D341Med (cell line): ENCODE measurements at places on chromosomes 4 and X.
A peak's percentile ranks its signal among the peaks of the same experiment; 100 is the strongest.

DNA sequence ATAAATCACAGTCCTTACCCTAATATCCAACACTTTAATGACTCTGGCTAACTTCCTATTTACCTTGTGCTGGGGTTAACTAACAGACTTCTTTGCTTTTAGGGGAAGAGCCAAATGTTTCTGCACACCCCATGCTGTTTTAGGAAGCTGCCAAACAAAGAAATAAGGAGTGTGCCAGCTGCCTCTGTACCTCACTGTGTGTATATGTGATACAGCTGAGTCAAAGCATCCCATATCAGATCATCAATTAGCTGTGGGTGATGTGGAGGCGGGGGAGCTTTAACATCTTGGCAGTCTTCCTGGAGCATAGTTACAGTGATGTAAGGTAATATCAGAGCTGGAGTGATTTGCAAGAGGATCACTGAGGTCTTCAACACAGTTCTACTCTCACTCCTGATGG lies 95.4 kb downstream of the COL25A1 start:
- no peak for DNase-seq

DNA sequence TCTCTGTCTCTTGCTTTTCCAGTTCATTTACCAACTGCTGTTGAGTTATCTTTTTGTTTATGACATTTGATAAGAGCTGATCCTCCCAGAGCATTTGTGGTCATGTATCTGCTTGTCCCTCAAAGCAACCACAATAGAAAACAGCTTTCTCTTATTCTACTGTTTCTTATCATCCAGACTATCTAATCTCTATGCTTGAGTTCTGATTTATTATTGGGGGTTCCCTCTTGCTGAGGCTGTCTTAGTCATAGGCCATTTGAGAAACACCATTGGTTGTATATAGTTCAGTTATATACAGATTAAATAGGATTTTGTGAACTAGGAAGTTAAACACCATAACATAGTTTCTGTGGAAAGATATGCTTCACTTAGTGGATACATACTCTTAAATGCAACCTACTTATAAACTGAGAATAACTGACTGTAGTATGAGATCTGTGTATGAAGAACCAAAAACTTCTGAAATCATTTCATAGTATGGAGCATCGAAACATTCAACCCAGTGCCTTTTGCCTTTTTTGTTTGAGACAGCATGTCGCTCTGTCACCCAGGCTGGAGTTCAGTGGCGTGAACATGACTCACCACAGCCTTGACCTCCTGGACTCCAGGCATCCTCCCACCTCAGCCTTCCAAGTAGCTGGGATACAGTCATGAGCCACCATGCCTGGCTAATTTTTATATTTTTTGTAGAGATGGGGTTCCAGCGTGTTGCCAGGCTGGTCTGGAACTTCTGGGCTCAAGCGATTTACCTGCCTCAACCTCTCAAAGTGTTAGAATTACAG lies 75.8 kb downstream of the STIM2 start:
- DNase-seq = no peak

- DNase-seq = no peak
These were observed 333.8 kb upstream of the PCDH7 start for GRCh38 chr4:30386266-30386895.

- DNase-seq = no peak
These were observed 30.3 kb downstream of the SEPSECS start for GRCh38 chr4:25129917-25130316.

DNA sequence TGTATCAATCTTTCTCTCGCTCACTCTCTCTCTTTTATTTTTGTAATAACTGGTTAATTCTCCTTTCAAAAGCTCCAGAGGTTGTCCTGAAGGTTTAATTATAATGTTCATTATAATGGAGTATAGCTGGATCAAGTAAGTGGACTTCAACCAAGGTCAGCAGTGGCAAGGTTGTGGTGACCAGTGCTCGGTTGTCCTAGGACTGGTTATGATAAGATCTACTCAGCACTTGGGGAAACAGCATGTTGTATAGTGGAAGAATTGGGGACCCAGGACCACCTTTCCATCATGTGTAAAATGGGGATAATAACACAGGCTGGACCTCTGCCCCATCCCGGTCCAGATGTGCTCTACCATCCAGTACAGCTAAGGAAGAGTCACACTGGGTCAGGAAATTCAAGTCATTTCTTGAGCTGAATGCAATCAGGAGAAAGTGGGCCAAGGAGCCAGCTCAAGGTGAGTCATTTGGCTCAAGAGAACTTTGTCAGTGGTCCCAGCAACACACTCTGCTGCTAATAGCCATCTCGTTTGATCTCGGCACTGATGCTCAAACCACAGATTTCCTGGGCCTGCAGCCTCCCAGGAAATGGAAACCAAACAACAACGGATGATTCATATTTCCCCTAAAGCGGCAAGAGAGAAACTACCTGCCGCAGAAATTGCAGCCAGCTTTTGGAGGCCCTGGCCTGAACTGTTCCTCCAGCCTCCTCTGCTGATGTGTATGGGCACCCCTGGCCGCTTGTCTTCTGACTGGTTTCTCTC lies 123.6 kb upstream of the RBPJ start:
- DNase-seq = no peak

DNA sequence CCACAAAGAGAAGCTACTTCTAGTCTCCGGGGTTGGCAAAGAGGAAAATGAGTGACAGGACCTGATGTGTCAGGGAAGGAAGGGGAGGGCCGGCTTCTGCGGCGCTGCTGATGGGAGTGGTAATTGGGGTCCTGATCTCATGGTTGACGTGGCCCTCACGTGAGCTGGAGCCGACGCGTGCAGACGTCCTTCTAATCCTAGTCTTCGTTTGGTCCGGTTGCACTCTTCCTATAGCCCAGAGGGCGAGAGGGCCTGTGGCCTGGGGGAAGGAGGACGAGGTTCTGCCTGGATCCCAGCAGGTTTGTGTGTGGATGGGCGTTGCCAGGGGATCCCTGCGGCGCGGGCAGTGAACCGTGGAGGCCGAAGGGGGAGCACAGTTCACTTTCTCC lies at the start of gene ARMCX1:
ARMCX1 (plus strand) TSS at position 186 of the 389 bp plus-strand sequence. CDS start 2,384 bp downstream, outside the sequence.
- no peak for DNase-seq

DNA sequence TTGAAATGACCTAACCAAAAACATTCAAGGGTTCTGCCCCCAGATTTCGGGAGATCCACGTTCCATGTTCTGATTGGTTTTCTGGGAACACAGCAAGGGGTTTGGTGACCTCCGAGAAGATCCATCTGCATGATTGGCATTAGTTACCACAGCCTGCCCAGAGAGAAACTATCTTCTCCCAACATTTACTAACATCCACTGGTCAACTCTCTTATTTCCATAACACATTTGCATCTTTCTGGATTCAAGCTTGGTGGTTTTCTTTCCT lies 15.6 kb downstream of the SHOX start:
- DNase-seq = no peak

GRCh38 chr4:42442601-42443000 lies 45.3 kb downstream of the SHISA3 start:
- DNase-seq = no peak

- DNase-seq = no peak
These were observed 55.9 kb downstream of the RBM47 start for GRCh38 chr4:40573593-40574311.

GRCh38 chr4:74329307-74329706 lies 21.0 kb downstream of the EPGN start:
- DNase-seq = no peak

DNA sequence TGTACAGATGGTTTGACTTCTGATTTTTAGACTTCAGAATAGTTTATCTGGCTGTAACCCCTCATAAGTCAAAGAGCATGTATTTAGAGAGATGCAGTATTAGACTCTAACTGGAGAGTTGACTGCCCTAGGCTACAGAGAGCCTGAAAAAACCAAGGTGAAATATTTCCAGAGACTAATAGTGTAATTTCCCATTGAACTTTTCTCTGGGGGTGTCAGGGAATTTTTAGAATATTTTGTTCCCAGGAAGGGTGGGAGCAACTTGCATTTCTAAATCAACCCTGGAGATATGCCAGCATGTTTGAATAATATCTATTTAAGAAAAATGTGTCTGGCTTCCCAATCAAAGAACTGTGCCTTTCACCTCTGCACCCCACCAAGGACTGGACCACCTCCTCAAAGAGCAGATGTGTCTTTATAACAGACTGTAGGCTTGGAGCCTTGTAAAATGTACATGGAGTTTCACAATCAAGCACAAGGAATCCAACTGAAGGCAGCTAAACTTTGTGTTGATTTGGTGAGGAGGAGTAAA lies 2.0 kb downstream of the ANXA3 start:
- no peak for DNase-seq

- DNase-seq = no peak
These were observed 1.2 kb upstream of the CDK16 start for GRCh38 chrX:47217121-47217851.

- DNase-seq = no peak
These were observed 100.5 kb downstream of the AASDH start for GRCh38 chr4:56286763-56287162.

DNA sequence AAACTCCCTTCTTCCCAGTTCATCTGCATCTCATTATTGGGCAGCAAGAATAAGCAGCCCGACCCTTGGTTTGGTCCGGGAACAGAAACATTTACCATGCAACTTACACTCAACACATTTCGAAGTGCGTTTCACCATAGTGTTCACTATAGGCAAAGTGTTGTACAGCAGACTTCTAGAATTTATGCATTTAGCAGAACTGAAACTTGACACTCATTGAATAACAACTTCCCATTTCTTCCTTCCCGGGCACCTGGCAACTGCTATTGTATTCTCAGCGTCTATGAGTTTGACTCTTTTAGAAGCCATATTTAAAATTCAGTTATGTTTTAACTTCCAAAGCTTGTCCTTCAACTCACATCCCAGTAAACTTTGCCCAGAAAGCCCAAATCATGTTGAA lies 840.6 kb downstream of the NLGN4X start:
- no peak for DNase-seq

DNA sequence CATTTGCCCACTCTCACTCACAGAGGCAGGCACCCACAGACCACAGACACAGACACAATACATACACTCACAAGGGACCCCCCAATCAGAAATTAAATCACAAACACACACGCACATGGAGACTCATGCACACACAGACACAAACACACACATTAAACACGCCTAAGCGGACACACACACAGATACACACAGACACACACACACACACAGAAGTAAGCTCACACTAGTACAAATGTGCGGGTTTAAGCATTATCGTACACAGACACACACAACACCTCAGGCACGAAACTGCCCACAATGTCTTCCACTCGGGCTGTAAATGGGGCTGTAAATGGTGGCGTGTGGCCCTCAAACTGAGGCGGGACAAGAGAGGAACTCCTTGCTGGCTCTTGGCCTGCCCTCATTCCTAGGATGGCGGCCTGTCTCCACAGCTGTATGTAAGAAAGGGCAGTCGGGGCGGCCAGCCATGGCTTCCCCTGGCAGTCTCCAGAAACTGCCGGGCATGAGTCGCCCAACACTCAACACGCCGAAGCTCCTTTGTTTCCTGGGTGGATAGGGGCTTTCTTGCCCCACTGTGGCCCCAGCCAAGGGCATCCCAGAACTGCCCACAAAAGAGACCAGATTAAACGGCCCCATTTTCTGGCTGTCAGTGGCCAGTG lies 53.9 kb downstream of the NBDY start:
- no peak for DNase-seq

DNA sequence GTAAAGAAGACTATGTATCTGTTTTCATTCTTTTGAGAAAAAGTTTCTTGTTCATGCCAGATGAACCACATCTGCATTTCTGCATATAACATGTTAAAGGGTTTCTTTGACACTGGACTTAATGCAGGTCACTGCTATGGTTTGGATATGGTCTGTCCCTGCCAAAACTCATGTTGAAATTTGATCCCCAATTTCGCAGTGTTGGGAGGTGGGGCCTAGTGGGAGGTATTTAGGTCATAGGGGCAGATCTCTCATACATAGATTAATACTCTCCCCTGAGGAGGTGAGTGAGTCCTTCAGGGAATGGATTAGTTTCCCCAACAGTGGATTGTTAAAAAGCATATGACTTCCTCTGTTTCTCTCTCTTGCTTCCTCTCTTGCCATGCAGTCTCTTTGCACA lies 45.9 kb upstream of the TMEM33 start:
- DNase-seq = no peak

DNA sequence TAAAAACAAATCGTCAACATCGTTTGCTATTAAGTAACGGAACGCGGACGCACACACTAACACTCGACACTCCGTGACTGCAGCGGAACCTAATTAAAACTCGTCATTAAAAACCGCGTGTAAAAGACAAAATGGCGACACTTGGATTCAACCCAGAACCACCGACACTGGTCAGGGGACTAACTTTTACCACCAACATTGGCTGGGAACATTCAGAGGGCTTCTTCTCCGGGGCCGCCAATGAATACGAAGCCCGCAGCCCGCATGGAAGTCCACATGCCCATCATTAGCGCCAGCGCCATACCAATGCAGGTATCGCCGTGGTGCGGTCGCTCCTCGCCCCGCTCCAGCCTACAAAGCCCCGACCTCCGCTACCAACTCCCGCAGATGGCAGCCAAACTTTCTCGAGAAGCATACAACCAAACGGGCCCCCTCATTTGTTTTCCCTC lies 498 bp downstream of the RBMX start:
- peak; percentile 24 for DNase-seq

GRCh38 chrX:17595456-17596035 lies 141.7 kb upstream of the SCML1 start:
- no peak for DNase-seq

DNA sequence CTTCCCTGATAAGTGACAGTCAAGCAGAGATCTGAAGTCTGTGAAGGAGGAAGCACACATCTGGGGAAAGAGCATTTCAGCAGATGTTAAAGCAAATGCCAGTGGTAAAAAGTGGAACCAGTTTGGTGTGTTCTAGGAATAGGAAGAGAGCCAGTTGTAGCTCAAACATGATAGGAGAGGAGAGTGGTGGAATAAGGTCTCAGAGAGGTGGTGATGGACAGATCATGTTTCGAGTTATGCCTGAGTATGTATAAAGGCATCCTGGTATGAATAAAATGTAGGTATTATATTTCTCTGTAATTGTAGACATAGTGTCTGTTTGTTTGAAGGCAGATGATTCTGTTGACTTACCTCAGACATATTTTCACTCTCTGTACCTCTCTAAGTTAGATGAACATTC lies 89.1 kb downstream of the LARP7 start:
- DNase-seq = no peak

DNA sequence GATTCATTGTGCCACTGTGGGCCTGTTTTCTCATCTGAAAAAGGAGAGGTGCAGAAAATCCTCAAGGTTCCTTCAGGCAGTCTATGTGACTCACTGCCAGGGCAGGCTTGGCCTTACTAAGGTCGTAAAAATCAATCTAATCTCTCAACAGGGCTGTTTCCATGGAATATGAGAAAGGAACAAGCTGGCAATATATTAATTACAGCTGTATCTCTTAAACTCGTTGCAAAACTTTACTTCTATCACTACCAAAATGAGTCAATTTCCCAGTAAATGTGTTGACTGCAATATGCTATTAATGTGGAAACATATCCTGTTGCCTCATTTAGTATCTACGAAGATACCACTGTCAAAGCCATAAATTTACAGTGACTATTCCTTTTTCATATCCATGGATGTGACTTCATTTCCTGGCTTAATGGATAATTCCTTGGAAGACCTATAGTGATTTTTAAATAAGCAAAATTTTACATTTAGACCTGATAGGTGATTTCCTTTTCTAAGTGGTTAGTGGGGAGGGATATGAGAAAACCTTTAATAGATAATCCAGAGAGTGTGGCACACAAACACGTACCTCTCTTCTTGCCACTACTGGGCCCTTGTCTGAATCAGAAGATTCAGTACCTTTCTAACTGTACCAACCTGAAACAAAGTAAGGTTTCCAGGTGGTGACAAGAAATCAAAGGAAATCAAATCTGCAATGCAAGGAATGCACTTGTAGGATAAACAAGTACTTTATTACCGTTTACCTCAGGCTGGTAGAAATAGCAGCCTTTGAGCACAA lies 127.4 kb upstream of the FTHL17 start:
- no peak for DNase-seq
